ENCODE measurements at places on chromosomes 4 and X. TPM values are rescaled to one million over a fixed set of nuclear protein-coding genes. Genes with fewer than 3 reads are reported as not detected.

- no peak for DNase-seq
These were observed 109.0 kb upstream of the AADAT start for GRCh38 chr4:170198747-170199146.

SPANXB1 gene
- not detected for total RNA-seq

GPR82 gene
- total RNA-seq = 1.2 TPM

DNA sequence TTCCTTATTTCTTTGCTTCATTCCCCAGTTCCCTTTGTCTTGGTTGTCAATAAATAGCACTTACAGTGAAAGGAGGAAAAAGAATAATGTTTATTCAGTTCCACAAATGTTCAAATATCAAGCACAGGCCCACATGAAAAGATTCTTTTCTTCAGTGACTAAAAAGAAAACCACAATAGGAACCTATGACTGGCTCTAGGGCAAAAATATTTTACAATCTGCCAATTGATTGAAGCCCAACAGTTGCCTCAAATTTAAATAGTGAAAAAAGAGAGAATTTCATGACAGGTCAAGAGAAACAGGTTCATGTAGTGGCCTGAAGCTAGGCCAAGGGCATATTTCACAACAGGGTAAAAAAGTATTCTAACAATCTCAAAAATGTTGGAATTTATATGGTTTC is 553.8 kb downstream of the CENPC start:
- DNase-seq = no peak

DNA sequence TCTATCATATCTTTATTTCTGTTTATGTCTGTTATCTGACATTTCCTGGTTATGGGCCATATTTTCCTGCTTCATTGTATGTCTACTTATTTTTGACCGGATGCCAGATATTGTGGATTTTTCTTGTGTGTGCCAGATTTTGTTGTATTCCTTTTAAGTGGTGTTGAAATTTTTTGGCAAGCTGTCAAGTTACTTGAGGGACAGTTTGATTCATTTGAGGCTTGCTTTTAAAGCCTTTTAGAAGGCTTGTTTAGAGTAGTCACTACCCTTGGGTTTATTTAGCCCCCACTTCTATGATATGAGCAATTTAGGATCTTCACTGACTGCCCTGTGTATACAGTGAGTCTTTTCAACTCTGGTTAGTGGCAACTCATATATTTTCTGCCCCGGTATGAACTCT is 29.2 kb upstream of the NPY2R start:
- DNase-seq = no peak

DNA sequence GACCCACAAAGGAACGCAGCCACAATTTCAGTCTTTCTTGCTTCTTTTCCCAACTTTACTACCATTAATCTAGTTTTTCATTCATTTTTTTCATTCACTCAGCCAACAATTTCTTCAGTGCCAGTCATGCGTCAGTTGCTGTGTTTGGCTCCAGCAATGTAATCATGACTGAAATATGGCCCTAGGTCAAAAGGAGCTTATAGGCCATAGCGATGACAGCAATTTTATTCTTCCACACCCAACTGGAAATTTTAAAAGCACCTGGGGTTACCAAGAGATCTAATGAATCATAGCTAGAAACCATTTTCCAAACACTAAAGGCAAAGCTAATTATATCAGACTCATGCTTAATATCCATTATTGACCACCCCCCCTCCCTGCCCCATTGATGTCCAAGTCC is 29.8 kb upstream of the C1QTNF7 start:
- DNase-seq = no peak

TXK gene
- total RNA-seq = 0.86 TPM

SOD3 gene
- 86.8 TPM for total RNA-seq

DNA sequence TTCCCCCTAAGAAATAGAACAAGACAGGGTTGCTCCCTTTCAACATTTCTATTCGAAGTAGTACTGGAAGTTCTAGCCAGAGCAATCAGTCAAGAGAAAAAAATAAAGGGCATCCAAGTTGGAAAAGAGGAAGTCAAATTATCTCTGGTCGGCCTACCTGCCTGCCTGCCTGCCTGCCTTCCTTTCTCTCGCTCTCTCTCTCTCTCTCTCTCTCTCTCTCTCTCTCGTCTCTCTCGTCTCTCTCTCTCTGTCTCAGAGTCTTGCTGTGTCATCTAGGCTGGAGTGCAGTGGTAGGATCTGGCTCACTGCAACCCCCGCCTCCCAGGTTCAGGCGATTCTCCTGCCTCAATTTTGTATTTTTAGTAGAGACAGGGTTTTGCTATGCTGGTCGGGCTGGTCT is 42.9 kb downstream of the CCKAR start:
- DNase-seq = no peak

TAF7L gene
- total RNA-seq = not detected

GRCh38 chr4:88821522-88821921 is 123.9 kb upstream of the NAP1L5 start:
- no peak for DNase-seq

AFF1 gene
- 97.3 TPM for total RNA-seq

ABCE1 gene
- 33.6 TPM for total RNA-seq

KLF8 gene
- 5.0 TPM for total RNA-seq

GRCh38 chr4:183961795-183962194 is 56.7 kb downstream of the STOX2 start:
- no peak for DNase-seq

PAGE3 gene
- not detected for total RNA-seq

- DNase-seq = no peak
These were observed 190.5 kb downstream of the SH3BGRL start for GRCh38 chrX:81392396-81392795.

- DNase-seq = no peak
These were observed 18.7 kb upstream of the WFS1 start for GRCh38 chr4:6250984-6251295.

KCND1 gene
- 6.5 TPM for total RNA-seq

DNA sequence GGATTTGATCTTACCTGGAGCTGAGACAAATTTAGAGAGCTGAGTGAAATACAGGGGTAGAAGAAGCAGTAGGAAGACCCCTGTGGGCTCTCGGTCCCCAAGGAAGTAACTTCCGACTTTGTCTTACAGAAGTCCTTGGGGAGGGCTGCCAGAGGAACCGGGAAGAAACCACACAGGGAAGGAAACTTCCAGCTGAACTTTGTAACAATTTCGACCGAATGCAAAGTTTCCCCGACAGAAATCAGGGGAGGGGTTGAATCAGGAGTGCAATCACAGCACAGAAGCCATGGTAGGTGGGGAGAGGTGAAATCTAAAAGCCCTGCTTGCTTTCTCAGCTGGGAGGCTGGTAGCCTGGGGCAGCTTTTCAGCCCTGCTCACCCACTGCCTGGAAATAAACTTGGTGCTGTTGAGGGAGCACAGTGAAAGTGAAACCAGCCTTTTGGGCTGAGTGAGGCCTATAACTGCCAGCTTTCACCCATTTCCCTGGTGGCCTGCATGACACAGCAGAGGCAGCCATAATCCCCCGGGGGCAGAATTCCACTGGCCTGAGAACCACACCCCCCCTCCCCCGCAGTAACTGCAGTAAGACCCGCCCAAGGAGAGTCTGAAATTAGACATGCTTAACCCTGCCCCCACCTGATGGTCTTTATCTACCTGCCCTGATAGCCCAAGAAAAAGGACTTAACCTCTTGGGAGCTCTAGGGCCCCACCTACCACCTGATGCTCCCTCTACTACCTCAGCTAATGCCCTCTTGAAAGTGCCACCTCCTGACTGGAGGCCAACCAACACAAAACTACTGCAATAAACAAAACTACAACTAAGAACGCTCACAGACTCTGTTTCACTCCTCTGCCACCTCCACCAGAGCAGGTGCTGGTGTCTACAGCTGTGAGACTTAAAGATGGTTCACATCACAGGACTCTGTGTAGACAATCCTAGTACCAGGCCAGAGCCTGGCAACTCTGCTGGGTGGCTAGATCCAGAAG is 248.2 kb downstream of the PARM1 start:
- no peak for DNase-seq

CLNK gene
- 0.14 TPM for total RNA-seq

GPRIN3 gene
- 15.2 TPM for total RNA-seq

PPARGC1A gene
- 28.9 TPM for total RNA-seq

WDR13 gene
- total RNA-seq = 156 TPM

NPNT gene
- total RNA-seq = 141 TPM

DNA sequence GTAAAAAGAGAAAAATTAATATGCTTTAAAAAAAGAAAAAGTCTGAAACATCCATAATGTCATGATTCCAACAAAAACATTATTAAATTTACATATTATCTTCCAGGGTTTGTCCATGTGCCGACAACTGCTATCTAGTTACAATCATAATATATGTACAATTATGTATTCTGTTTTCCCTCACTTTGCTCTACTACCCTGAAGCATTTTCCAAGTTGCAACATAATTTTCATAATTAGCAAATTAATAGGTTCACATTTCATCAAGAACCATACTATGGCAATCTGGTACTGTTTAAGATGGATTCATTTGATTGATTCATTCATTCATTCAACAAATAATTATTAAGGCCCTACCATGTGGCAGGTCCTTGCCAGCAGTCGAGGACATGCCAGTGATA is 128.9 kb upstream of the LEF1 start:
- no peak for DNase-seq

- no peak for DNase-seq
These were observed 835.1 kb upstream of the IGFBP7 start for GRCh38 chr4:57945298-57945697.

DNA sequence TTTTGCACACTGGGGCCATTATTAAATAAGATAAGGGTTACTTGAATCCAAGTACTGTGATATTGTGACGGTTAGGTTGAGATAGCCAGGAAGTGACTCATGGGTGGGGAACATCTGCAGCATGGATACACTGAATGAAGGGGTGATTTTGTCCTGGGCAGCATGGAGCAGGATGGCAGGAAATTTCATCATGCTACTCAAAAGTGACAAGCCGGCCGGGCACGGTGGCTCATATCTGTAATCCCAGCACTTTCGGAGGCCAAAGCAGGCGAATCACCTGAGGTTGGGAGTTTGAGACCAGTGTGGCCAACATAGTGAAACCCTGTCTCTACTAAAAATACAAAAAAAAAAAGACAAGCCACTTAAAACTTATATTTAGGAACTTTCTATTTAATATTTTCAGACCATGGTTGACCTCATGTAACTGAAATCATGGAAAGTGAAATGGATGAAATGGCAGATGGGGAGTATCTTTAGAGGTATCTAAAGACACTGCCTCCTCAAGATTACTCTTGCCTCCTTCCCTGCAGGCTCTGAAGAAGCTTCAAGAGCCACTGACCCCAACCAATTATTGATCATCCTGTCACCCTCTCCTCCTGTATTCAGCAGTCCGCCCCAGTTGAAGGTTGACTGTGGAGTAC is 3.9 kb upstream of the TRIM60 start:
- no peak for DNase-seq

- no peak for DNase-seq
These were observed 71.3 kb upstream of the SPRY1 start for GRCh38 chr4:123325241-123325681.

DCHS2 gene
- total RNA-seq = 14.2 TPM

DNA sequence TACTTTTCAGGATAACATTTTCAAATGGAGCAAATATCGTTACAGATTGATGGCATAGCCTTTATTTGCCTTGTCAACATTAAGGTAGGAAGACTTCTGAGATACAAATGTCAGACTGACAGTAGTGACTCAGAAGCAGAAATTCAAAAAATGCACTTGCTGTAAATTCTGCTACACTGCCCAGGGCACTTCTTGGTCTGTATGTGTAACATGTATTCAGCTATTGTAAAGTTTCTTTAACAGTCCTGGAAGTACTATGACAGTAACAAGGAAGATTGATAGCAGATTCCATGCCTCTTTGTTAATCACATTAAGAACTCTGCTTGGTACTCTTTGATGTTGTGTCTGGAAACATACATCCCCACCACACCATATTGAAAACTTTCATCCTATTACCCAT is 69.6 kb upstream of the PCDH18 start:
- no peak for DNase-seq

DNA sequence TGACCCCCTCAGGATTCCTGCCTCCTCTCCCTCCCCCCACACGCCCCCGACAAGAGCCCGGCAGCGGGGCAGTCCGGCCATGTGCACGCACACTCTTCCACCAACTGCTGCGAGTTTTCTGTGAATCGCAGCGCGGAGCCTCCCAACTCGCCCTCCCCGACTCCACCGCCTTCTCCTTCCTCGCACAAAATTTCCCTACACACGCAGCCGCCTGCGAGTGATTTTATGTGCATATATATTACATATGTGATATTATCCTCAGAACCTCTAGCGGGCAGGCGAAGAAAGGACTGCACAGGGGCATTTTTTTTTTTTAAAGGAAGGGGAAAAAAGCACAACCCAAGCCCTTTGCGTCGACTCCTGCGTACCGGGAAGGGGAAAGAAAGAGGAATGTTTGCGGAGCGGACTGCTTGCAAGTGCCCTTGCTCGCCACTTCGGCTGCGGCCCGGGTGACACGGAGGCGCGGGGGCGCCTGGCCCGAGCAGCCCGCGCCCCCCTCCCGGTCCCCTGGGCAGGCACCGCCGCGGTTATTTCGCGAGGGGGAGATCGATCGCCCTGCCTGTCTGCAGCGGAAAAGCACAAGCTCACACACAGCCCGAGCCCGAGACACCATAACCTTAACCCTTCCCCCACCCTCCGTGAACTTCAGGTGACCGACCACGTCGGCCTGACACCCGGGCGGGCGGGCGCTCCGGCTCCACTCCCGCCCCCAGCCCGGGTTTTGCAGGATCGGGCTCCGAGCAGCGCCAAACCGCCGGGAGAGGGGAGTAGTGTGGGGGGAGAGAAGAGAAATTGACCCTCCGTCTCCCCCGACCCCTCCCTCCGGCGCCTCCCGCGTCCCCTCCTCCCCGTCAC is 2.3 kb downstream of the ZNF827 start:
- DNase-seq = peak; percentile 40

- DNase-seq = no peak
These were observed 110.3 kb downstream of the DLG3 start for GRCh38 chrX:70554948-70555347.

DNA sequence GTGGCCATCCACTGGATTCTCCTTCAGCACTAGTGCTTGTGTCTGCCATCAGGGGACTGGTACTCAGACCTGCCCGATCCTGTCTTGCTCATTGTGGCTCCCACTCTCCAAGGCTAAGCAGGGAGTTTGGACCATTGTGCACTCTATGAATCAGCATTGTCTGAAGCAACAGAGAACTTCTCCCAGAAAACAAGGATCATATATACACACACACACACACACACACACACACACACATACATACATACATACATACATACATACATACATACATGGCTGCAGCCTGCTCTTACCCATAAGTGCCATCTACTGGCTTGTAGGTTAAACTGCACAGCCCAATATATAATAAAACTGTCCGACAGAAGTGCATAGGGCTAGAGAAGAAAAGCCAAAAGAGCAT is 345.3 kb upstream of the LCORL start:
- no peak for DNase-seq

DNA sequence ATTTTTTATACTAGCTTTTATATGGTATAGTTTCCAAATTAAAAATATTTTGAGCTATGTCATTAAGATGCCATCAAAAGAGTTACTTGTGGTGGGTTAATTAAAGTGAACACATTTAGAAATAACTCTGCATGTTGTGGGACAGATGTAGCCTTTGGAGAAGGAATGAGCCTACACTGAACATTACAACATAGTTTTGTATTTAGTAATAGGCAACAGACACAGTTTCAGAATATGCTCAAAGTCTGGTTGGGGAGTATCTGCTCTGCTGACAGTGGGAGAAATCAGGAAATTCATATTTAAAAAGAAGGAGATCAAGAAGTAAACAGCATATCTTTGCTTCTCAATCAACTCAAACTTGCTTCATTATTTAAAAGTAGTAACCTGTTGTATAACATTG is 23.7 kb downstream of the EMCN start:
- DNase-seq = no peak
